ENCODE measurements at places on chromosomes 11 and 22.

GRCh38 chr22:41914611-41915034 is 251 bp downstream of the SHISA8 start:
- no peak for DNase-seq

GRCh38 chr22:48644997-48645396 is 1182.7 kb downstream of the BRD1 start:
- DNase-seq: no peak

GRCh38 chr11:108002476-108002875 is 6.2 kb upstream of the CUL5 start:
- DNase-seq: no peak

DNA sequence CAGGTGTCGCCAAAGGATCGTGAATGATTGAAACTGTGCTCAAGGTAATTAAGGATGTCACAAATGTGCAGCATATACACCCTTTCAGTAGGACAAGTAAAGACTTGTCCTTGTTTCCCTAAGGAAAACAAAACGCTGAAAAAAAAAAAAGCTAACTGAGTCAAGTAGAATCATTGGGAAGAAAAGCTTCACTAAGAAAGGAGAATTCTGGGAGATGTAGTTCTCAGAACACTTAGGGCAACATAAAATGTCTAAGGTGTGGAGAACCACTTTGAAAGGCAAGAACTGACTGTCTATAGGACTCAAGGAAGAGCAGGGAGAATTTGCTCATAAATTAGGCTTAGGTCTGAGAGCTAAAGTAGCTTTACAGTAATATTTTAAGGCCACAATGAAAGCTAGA is 2.9 kb upstream of the OR5T1 start:
- no peak for DNase-seq

DNA sequence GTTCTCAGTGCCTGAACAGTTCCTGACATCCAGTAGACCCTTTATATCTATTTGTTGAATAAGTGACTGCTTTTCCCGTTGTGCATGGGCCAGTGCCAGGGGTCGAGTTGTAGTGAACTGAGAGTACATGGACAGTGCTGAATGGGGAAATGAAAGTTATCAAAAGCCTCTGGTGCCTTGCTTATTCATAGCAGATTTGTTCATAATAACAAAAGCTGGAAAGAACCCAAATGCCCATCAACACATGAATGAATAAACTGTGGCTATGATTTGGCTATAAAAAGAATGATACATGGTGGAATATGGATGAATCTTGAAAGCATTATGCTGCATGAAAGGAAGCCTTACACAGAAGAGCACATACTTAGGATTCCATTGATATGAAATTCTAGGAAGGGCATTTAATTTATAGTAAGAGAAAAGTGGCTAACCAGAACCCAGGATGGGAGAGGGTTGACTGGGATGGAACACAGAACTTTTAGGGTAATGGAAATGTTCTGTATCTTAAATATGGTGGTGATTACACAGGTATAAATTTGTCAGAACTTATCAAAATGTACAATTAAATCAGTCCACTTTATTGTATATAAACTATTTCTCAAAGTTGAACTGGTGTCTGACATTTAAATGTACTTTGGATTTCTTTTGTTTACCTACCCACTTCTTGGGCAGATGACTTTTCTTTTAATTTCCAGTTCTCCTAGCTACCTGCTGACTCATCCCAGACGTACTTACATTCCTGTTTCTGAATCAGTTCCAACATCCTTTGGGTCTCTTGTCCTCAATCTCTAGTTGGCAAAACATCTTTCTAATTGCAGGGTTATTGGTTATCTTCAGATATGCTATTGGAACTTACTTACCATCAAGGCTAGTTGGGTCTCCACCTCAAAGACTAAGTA is 42.8 kb downstream of the PACS1 start:
- peak; percentile 52 for DNase-seq

- DNase-seq: no peak
Measured at GRCh38 chr11:86196913-86197312, 47.6 kb upstream of the EED start.

- DNase-seq: peak; percentile 65
Measured at GRCh38 chr11:10605941-10606381, 37.5 kb upstream of the LYVE1 start.

DNA sequence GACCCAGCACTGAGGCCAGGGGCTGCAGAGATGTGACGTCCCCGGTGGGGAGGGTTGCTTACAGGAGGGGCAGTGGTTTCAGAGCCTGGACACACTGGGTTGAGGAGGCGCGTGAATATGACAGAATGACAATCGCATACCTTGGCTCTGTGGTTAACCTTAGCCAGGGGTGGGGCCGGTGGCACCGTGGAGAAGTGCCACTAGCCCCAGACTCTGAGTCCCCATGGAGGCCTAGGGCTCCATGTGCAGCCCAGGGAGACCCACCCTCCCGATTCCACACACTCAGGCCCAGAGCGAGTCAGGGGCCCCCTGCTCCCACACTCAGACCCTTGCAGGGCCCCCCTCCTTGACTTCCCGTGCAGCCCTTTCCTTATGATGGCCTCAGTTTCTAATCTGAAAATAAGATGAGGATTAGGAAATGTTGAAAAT is 3.6 kb upstream of the ACR start:
- no peak for DNase-seq

GRCh38 chr11:117986981-117987574 is 884 bp downstream of the IL10RA start:
- no peak for DNase-seq

DNA sequence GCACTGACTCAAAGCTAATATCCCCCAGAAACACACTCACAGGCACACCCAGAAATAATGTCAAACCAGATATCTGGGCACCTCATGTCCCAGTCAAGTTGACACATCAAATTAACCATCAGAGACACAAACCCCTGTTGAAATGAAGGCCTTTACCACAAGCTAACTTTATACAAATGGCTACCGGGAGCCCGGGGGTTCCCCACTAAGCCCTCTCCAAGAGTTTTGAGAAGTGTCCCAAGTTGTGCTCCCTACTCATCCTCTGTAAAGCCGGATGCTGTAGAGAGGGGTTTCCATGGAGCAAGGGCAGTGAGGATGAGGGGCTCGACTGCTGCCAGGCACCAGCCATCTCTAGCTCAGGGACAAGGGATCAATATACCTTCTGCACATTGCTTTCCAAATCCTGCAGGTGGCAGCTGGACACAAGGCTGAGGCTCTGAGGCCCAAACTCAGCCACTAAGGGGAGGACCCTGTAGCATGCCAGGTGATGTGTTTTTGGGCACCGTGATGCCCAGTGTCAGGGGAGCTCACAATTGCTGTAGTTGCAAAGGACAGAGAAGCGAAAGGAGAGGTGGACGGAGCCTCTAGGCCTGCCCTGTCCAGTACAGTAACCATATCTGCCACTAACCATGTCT is 145.7 kb downstream of the TTC17 start:
- DNase-seq: no peak

- no peak for DNase-seq
Measured at GRCh38 chr11:64745521-64746328, 1.8 kb upstream of the RASGRP2 start.

DNA sequence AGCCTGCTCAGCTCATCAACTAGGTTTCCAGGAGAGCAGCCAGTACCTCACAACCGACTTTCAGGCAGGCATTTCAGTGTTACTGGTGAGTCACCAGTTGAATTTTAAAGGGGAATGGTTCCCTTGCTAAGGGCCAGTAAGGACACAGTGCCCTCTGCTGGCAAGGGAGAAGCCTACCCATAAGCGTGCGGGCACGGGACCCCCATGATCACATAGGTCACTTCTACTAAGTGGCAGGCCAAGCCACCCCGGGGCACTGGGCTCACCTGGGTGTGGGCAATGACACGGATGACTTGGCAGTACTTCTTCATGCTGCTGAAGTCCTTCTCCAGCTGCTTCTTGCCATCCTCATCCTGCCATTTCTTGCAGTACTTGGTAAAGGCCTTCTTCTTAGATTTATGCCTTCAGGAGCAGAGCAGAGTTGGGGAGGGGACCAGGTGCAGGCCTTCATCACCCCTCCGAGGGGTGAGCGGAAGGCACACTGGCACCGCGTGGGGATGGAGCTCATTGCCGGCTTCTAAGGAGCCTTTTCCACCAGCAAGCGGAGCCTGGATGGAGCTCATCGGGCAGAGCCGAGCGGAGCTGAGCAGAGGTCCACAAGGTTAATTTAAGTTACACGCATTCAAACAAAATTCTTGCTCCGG is 2.9 kb downstream of the RPL3 start:
- peak; percentile 77 for DNase-seq

DNA sequence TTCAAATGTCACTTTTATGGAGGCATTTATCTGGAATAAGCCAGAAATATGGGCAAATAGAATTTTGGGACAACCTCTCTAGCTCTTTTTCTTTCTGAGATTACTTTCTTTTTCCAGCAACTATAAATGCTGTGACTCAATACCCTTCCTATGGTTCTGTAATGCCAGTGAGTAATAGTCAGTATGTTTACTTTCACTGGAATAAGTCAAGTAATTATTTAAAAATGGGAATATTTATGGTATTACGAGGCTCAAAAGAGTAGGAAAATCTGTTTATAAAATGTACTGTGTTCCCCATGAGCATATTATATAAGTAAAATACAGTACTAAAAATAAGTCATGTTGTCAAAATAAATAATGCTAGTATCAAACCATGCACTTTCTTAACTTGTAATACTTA is 750.5 kb downstream of the LUZP2 start:
- DNase-seq: no peak

- DNase-seq: no peak
Measured at GRCh38 chr11:133127741-133128140, 404.6 kb downstream of the OPCML start.

DNA sequence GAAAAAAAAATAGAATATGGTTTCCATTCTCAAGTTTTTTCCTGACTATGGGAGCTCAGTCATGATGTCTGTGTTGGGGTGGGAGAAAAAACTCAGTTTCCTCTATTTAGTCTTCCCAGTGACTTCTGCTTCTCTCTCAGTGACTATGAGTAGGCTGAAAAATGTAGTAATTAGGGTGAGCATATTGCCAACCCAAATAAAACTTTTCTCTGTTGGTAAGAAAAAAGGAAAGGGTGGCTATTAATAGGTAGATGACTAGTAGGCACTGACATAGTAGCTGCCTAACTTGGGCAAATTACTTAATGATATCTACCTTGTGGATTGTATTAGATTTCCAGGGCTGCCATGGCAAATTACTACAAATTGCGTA is 34.2 kb upstream of the BIRC3 start:
- DNase-seq: no peak

DNA sequence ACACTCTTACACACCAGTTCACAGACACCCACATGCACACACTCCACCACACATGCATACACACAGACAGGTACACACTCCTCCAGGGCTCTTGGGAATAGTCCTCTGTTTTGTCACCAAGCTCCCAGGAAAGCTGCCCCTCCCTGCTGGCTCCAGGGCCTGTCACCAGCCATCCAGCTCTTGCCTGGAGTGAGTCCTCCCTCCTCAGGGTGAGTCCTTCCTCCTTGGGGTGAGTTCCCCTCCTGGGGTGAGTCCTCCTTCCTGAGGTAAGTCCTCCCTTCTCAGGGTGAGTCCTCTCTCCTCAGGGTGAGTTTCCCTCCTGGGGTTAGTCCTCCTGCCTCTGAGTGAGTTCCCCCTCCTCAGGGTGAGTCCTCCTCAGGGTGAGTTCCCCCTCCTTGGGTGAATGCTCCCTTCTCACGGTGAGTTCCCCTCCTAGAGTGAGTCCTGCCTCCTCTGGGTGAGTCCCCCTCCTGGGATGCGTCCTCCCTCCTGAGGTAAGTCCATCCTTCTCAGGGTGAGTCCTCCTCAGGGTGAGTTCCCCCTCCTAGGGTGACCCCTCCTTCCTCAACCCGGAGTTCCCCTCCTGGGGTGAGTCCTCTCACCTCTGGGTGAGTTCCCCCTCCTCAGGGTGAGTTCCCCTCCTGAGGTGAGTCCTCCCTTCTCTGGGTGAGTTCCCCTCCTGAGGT is 100.6 kb upstream of the FGF3 start:
- no peak for DNase-seq

- DNase-seq: peak; percentile 94
Measured at GRCh38 chr11:62556108-62556874, 9.7 kb upstream of the AHNAK start.

DNA sequence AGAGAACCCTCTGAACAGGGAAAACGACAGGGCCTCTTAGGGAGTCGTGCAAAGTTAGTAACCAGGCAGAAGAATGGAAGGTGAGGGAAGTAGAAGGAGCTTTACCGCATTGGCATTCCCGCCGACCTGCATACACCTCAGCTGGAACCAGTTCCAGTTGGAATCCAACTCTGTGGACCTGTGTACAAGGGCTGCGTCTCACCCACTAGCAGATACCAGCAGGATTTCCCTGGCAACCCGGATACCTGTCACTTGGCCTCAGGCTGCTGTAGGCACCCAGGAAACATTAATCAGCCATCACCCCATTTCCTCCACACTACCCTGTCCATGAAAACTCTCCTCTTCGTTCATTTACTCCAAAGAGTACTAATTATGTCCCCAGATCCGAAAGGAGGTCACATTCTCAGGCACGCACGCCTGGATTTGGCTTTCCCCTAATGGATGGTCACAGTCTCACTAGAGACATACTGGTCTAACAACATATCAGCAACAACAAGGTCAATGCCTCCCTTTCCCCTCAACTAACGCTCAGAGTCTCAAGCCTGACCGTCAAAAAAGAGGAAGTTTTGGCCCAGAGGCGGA is 842 bp downstream of the ARFGAP2 start:
- no peak for DNase-seq

Measured in amniotic stem cell (primary cell).